GM12891 (cell line): ENCODE measurements at places on chromosomes 16 and 17.

DNA sequence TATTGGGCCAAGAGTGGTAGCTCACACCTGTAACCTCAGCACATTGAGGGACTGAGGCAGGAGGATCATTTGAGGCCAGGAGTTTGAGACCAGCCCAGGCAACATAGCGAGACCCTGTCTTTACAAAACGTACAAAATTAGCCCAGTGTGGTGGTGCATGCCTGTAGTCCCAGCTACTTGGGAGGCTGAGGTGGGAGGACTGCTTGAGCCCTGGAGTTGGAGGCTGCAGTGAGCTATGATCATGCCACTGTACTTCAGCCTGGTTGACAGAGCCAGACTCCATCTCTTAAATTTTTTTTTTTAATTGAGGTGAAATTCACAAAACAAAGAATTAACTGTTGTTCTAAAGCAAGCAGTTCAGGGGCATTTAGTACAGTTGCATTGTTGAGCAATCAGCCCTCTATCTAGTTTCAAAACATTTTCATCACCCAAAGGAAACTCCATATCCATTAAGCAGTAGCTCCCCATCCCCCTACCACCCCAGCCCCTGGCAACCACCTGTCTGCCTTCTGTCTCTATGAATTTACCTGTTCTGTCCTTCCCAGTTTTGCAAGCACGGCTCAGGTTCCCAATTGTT lies 15.6 kb downstream of the SNX29 start:
- no peak for DNase-seq

DNA sequence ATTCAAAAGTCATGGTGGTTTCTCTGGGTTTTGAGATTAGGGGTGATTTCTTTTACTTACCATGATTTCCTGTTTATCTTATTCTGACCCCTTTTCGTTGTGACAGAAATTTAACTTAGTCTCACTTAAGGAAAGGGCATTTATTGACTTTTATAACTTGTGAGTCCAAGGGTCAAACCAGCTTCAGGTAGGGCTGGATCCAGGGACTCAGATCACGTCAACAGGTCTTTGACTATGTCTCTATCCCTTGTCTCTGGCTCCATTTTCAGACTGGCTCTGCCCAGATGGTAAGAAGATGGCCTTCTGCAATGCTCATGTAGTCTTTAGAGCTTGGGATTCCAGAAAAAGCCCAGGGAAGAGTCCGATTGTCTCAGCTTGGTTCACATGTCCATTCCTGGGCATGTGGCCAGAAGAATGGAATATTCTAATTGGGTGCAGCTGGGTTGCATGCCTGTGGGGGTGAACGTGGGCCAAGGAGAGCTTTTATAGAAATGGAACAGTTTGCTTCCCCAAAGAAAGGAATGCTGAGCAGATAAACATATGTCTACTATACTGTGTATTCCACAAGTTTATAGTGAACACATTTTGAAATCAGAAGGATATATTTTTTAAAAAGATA lies 13.4 kb downstream of the USP43 start:
- DNase-seq = no peak

DNA sequence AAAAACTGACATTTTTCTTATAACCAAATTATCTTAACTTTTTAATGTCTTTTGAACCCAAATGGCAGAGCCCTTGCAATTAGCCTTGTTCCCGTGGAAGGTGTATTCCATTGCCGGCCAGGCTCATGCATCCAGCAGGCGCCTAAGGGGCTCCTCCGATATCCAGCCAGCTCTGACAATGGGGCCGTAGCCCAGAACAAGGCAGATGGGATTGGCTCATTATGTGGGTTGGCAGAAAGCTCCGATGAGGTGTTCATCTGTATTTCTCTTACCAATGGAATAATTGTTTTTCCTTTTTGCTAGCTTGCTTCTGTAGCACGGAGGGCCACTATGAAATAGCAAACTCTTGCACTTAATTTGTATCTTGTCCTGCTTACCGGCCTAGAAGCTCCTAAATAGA lies 208.2 kb upstream of the CHMP6 start:
- no peak for DNase-seq

DNA sequence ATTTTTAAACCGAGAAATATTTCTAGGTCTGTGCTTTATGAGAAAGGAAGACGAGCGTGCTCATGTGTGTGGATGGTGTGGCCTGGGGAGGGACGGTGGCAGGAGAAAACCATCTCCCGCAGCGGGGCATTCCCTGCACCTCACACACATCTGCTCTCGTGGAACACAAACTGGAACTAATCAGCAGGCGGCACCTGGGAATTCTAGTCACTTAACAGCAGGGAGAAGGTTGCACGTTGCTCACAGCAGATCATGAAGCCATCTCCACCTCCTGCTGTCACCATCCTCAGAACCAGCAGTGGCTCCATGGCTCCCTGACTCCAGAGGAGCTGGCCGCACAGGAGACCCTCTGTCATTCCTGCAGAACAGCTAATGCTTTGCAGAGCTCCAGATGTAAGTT lies 35.2 kb downstream of the ADCY9 start:
- no peak for DNase-seq

GRCh38 chr17:36017799-36018198 lies at the start of gene CCL23:
CCL23 (minus strand) TSS chr17:36017972; CDS start chr17:36017897, 75 bp downstream.
- DNase-seq = no peak

GRCh38 chr17:42097691-42098631 lies at the start of gene ZNF385C:
ZNF385C (minus strand) TSS chr17:42098473; CDS start chr17:42063056, 35,417 bp downstream.
- peak; percentile 61 for DNase-seq

GRCh38 chr17:78477913-78478756 lies 99.1 kb downstream of the DNAH17 start:
- DNase-seq = no peak

DNA sequence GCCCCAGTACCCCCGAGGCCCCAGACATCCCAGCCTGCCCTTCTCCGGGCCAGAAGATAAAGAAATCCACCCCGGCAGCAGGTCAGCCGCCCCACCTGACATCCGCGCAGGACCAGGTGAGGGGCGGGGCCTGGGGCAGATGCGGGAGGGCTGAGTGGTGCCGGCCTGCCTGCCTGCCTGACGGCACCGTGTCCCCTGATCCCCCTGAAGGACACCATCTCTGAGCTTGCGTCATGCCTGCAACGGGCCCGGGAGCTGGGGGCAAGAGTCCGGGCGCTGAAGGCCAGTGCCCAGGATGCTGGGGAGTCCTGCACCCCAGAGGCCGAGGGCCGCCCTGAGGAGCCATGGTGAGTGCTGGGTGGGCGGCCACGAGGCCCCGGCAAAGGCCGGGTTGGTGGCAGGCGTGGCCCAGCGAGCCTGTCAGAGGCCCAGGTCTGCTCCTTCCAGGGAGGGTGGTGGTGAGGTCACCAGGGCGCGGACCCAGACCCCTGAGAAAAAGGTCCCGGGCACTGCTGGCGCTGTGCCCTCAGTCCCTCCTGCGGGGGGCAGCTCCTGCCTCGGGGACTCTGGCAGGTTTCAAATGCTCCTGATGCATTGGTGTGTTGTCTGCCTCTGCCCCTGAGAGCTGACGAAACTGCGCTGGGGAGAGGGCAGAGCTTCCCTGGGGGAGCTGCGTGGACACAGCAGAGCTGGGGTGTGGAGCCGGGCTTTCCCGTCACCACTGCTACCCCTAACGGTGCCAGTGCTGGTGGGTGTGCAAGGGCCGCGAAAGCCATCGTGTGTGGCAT lies 1.2 kb downstream of the CDT1 start:
- DNase-seq = peak; percentile 72

DNA sequence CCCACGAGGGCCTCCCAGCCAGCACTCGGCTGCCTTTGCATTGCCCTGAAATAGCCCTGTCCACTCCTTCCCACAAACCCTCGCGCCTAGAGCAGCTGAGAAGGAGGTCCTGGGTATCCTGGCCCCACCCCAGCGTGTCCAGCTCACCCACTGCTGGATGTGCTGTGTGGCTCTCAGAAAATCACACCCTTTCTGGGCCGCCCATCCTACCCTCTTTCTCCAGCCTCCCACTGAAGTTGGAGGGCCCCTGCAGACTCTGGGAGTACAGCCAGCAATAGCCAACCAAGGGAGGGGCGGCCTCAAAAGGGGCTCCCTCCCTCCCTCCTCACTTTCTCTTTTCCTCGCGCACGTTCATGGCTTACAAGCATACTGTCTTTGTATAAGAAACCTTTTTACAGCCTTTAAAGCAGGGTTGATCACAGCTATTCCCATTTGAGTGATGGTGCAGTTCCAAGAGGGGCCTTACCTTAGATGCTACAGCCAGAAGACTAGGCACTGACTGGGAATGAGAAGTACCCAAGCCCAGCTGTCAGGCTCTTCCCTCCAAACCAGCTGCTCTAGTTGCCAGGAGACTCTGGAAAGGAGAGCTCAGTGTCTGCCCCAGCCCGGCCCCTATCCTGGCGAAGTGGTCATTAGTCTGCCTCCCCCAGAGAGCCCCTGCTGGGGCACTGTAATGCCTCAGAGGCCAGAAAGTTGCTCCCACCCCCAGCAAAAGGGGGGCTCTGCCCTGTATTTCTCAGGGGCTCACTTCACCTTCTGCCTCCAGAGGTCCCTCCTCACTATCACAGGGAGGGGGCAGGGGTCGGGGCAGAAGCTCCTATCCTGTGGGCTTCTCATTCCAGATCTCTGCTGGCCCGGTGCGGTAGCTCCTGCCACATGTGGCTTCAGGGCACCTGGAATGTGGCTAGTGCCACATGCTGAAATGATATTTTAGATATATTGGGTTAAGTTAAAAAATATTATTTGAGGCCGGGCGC lies 38.1 kb downstream of the DCAKD start:
- DNase-seq = no peak

GRCh38 chr17:7380321-7380720 lies 568 bp upstream of the TNK1 start:
- DNase-seq = no peak

- DNase-seq = no peak
These were observed 35.8 kb downstream of the HSD17B2 start for GRCh38 chr16:82070656-82071369.

- DNase-seq = no peak
These were observed 15.3 kb downstream of the TMEM98 start for GRCh38 chr17:32943206-32943605.

GRCh38 chr17:9880582-9880999 lies 24.5 kb downstream of the RCVRN start:
- DNase-seq = no peak

DNA sequence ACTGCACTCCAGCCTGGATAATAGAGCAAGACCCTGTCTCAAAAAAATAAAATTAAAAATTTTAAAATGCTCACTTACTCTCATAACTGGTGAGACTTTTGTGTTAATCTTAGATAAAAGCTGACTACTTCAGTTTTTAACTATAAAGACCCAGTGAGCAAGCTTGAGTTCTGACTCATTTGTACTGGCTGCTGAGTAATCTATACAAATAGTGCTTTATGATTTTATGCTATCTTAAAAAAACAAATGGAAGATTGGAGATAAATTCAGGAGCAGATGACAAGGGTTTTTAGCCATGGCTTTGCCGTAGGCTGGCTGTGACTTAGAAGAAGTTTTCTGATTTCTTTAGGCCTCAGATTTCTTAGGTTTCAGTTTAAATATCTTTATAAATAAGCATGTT lies 30.5 kb downstream of the SNTB2 start:
- DNase-seq = no peak

DNA sequence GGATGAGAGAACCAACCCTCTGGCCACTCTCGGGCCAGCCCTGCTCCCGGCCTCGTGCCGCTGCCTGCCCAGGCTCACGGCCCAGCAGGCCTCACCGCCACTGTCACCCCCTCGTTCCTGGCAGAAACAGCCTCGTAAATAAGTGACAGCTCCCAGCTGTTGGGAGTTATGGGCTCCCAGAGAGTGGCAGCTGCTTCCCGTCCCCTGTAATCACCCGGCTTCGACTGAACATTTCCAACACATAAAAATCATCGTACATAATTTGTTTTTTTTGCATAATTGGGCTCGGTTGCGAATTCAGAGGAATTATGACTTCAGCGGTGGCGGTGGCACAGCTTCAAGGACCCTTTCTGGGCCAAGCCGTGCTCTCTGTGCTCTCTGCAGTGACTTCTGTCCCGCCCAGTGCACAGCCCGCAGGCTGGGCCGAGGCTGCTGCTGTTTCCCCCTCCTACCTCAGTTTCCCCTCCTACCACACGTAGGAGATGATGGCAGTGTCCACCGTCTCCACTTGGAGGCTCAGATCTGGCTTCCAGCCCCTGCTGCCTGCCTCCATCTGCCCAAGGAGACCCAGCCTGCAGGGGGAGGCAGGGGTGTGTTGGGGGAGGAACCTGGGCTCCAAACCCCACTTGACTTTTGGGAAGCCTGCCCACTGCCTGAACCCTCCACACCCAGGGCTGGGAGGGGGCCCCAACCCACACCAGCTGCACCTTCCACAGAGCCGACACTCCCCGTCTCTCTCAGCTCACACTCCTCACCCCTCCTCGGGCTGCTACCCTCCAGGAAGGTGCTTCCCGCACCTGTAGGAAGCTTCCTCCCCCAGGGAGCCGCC lies 84.9 kb downstream of the RTN4RL1 start:
- DNase-seq = no peak

DNA sequence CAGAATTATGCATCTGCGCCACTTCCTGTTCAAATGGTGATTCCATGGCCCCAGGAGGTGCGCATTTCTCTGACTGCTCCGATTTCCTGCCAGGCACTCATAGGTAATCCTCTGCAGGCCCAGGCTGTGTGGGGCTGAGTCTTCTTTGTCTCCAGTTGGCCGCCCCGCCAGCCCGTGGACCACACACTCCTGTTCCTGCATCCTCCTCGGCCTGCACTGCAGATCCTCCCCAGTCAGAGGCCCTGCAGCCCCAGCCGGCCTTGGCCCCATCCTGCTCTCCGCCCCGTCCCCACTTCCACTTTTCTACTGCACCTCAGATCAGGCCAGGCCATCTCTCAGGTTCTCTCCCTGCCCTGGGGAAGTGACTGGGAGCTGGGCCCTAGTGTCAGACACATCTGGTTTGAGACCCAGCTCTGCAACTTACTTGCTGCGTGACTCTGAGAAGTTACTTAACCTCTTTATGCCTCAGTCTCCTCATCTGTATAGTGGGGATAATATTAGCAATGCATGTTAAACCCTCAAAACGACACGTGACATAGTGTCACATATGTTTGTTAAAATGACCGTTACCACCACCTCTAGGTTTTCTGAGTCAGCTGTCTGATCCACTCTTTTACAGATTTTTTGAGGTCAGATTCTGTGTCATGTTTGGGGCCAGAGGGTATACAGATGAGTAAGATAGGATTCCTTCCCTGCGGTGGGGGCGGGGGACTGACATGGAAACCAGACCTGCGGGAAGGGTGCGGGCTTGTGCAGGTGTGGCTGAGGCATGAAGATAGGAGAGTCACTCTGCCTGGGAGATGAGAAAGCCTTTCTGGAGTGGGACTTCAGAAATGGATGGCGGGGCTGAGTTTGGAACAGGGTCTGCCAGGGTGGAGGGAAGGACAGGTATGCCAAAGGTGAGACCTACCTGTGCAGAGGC lies 12.8 kb downstream of the RAB11FIP4 start:
- no peak for DNase-seq
